Muscle of arm (tissue), 14 donors: ENCODE measurements at places on chromosomes 1 and 21.

DNA sequence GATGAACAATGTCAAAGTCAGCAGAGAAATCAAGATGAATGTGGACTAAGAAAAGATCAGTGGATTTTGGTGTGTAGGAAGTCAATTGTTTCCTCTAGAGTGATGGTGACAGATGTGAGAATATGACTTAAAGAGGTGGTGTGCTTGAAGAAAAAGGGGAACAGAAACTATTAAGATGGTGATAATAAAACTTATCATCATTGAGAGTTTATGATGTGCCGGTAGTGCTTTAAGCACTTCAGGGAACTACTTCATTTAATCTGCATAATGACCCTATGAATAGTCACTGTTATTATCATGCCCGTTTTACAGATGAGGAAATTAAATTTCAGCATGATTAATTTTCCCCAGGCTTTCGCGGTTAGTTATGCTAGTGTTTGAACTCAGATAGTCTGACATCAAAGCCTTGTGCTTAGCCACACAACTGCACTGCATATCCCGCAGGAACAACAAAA, 246.9 kb upstream of the LRRC7 start:
- DNase-seq = no peak

- DNase-seq = no peak
Measured at GRCh38 chr1:205211839-205212536, 486 bp upstream of the DSTYK start.

DNA sequence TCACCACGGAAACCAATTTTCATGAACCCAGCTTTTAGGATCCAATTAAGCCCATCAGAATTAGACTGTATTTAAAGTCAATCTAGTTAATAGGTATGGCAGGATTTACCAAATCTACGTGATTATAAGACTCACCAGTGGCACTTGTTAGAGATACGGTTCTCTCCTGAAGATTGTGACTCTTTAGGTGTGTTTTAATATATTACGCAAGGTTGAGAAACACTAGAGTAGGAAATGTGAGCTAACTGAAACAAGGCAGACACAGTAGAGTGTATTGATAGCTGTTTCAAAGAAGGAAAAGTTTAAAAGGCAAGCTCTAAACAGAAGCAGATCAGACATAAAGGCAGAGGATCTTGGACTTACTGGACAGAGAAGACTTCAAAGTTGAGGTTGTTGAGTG, 11.2 kb upstream of the RPE65 start:
- no peak for DNase-seq

DNA sequence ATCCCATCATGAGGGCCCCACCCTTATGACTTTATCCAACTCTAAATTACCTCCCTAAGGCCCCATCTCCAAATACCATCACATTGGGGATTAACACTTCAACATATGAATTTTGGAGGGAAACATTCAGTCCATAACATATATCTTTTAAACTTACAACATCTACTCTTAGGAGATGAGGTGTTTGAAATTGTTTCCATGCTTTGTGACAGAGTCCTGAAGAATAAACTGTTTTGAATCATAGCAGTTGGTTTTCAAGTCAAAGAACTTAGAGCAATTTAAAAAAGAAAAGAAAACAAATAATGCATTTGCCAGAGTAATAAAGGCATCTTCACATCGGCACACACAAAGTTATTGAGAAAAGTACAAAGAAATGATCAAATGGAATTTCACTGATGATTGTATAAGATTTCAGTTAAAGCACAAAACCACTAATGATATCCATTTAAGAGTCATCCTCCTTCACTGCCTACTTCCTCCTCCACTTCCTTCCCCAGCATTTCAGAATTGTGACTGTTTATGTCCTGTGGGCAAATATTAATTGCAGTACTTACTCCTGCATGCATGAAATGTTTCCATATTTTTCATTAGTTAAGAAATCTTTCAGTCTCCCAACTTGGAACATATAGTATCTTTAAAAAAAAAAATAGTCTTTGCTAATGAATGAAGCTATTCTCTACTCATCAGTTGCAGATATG, 202.0 kb downstream of the LRRC40 start:
- no peak for DNase-seq

- DNase-seq = no peak
Measured at GRCh38 chr21:45859762-45860357, 121.7 kb upstream of the COL6A1 start.

DNA sequence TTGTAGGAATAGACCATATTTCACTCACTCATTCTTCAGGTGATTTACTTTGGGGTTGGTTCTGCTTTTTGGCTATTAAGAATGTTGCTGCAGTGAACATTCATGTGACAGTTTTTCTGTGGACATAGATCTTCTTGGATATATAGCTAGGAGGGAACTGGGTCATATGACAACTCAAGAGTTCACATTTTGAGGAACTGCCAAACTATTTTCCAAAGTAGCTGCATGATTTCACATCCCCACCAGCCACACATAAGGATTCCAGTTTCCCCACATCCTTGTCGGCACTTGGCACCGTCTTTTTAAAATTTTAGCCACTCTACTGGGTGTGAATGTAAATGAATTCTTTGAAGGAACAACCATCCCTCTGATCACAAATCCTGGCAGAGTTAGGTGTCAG, 126.0 kb downstream of the PRDM2 start:
- DNase-seq = no peak

GRCh38 chr1:182192215-182192614, 130.7 kb upstream of the ZNF648 start:
- DNase-seq = no peak

DNA sequence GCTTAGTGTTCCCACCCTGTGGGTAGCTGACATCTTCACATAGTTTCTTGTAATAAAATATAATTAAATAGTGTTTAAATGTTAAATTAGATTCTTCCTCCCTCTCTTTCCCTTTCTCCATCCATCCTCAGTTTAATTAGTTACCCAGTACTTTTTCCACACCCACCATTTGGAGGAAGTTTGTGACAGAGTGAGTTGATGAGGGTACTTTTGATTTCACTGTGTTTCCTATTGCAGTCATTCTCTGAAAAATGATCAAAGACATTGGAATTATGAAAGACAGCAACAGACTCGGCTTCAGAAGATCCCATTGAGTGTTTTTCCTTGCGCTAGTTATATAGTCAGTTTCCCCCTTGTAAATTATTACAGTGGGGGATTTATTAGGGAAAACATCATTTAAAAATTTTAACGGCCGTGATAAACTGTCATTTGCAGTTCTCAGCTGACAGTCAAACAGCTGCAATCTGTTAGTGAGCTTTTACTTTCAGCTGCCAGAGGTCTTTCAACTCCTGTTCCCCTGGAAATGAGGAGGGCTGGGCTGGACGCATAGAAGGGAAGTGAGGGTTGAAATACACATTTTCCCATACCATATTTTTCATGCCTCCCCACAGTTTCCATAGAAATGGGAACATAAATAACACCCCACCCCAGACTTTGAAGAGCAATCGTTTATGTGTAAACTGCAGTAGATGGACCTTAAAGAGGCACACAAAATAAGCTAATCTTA, 61.3 kb upstream of the CACYBP start:
- peak; percentile 66 for DNase-seq

DNA sequence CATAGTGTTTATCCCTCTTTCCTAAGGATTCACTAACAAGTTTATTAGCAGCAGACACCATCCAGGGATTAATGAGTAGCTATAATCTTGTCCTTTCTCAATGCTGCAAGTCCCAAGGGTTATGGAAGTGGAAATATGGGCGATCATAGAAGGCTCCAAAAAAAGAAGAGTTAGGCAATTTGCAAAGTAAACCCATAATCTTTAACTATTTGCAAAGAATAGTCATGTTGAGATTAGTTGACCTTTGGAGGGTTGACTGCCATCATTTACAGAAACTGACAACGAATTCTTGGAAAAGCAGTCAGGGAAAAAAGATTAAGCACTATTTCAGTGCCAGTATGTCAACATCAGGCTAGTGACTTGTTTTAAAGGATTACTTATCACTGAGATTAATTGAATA, 169.9 kb downstream of the KCNT2 start:
- DNase-seq = no peak

GRCh38 chr1:100131623-100132022, 1.1 kb downstream of the SASS6 start:
- no peak for DNase-seq

DNA sequence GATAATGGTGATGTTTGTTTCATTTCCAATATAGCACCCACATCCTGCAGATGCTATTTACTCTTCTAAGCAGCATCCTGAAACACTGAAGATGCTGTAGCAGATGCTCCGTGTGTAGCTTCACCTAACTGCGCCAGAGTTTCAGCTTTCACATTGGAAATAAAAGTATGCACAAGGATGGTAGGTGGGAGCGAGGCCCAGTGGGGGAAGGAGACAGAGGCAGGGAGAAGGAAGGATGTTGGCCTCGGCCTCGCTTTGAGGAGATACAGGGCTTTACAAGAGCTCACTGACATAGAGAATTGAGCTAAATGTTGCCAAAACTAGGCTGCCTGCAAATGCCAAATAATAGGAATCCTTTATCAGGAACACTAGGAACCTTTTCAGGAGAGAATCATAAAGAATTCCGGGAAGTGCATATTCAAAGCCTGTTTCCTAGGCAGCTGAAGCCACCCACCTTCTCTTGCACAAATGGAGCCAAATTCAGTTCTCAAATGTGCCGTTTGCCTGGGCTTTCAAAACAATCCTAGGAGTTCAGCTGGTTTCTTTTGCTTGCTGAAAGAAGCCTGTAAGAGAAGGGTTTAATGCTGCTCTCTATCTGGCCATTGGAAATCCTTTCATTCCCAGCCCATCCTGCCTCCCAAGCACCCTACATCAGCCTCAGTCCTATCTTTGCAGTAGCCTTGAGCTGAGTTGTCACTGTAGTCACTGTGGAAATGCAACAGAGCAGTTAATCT, 135.4 kb upstream of the ATP1B1 start:
- no peak for DNase-seq

DNA sequence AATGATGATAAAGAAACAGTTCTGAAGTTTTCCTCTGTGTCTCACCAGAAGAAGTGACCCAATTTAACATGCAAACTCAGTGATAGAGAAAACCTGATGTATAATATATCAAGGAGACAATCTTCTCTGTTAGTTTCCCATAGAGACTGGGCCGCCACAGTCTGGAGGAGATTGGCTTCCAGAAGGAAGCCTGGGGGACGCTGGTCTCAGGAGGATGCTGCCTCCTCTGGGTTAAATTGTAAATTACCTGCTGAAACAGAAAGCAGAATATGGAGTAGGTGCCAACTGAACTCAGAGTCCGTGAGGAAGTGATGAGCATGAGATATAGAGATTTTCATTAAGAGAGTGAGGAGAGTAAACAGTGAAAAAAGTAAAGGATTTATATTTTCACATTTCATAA, 15.8 kb downstream of the OR14I1 start:
- no peak for DNase-seq

DNA sequence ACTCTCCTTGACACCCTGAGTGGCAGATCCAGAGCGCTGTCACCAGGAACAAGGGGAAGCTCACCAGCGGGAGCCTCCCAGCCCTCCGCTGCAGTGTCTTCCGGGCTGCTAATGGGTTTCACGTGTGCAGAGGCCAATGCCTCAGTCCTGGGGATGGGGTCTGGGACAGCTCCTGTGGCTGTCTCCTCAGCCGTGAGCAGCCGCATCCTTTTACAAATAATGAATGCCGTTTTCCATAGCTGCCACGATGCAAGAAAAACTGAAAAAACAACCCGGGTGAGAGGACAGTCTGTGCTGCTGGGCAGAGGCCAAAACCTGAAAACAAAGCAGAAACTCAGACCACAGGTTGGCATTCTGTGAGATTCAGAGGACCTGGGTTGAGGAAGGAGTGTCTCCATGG, 212.2 kb upstream of the RAB4A start:
- no peak for DNase-seq

- DNase-seq = no peak
Measured at GRCh38 chr1:67468066-67468718, 38.0 kb upstream of the SERBP1 start.

DNA sequence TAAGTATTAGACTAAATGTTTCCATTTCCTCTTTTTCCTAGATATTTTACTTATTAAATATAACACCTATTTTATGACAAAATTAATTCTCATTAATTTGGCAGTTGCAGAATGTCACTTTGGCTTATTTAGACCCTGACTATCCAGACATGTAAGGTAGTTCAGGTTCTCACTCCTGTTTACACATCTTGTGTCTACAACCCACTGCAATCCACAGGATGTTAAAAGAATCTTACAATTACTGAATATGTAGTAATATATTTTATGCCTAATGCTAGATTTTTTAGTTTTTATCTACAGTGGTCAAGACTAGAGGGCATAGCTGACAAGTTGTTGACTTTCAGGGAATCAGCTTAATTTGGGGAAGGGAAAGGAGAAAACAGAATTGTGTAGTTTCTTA, 346.7 kb downstream of the USP25 start:
- DNase-seq = no peak

GRCh38 chr1:111197598-111198284, 2.7 kb downstream of the DENND2D start:
- no peak for DNase-seq

GRCh38 chr1:11691928-11692711, 610 bp downstream of the DRAXIN start:
- no peak for DNase-seq
